ENCODE measurements at places on chromosomes 12 and 14.

- DNase-seq = no peak
Observed at GRCh38 chr12:71786829-71787228, 32.2 kb downstream of the RAB21 start.

GRCh38 chr14:74610866-74611649 lies 979 bp downstream of the LTBP2 start:
- no peak for DNase-seq

DNA sequence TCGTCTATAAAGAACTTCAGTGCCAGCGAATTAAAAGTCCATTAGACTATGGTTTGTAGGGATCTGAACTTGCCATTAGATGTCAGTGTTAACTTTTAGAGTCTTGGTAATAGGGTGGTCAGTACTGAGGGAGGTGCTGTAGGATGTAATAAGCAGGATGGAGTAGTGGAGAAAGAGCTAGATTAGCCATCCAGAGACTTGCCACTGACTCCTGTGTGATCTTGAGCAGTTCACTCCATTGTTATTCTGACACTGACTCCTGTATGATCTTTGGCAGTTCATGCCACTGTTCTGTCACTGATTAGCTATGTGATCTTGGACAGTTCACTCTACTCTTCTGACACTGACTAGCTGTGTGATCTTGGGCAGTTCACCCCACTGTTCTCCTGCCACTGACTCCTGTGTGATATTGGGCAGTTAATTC lies 133.6 kb downstream of the TTLL5 start:
- DNase-seq = no peak

DNA sequence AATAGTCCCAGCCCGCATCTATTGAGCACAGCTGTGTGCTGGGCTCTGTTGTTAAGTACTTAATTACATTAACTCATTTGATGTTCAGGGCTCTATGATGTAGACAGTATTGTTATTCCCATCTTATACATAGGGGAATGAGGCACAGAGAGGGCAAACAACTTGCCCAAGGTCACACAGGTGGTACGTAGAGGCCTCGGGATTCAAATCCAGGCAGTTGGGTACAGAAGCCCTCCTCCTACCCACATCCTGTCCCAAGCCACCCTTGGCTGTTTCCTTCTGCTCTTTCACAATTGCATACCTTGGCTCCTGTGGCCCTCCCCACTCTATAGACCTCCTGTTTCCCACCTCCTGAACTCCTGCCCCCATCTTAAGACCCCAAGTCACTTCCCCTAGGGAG lies 10.0 kb upstream of the GPR68 start:
- no peak for DNase-seq

DNA sequence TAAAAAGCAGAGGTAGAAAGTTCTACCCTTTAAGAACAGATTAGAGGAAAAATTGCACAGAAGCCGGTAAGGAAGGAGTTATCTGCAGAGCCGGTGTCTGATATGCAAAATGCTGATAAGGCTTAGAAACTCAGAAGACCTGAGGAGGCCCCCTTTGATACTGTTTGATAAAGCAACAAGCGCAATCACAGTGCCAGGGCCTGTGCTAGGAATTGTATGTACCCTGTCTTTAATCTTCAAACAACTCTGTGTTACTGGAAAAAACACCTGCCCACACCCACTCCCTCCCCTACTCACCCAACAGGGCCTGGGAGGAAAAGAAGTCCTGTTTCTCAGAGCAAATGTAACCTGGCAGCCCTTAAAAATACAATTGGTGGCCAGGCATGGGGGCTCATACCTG lies 112.7 kb upstream of the FUT8 start:
- DNase-seq = no peak

GRCh38 chr14:30426463-30426862 lies 132.5 kb upstream of the G2E3 start:
- no peak for DNase-seq

DNA sequence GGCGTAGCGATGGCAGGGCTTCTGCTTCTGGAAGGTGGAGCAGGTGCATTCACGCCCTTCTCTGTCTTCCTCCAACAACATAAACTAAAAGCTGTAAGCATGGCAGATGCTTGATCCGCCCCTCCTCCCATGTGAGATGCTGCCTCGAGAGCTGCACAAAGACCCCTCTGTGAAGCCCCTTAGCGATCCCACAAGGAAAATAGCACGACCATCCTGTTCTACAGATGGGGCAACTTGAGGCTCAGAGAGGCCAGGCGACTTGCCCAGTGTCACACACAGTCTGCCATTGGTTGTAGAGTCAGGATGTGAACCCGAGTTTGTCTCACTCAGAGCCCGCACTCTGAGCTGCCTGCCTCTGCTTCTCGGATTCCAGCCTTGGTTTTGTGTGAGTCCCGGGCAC lies 144.4 kb downstream of the SCARB1 start:
- no peak for DNase-seq

DNA sequence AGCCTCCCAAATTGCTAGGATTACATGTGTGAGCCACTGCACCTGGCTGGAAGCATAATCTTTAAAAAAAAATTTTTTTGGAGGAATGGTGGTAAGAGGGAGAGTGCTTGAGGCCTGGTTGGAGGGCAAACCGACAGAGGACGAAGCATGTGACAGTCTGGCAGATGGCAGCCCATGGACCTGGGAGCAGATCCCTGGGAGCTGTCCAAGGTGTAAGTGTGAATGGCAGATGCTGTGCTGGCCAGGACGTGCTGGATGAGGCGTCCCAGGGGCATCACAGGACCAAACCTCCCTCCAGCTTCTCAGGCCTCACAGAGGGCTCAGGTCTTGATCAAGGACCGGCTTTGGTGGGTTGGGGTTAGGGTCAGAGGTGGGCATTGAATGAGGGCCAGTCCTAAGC lies 128.4 kb upstream of the NCOR2 start:
- no peak for DNase-seq

Measured in stimulated activated naive CD4-positive, alpha-beta T cell treated with Interleukin-2 at 50 U/mL for 16 hours (primary cell).